Fibroblast of skin of right quadriceps (primary cell): ENCODE measurements at places on chromosomes 16 and 17.
A peak's percentile ranks its signal among the peaks of the same experiment; 100 is the strongest.

DNA sequence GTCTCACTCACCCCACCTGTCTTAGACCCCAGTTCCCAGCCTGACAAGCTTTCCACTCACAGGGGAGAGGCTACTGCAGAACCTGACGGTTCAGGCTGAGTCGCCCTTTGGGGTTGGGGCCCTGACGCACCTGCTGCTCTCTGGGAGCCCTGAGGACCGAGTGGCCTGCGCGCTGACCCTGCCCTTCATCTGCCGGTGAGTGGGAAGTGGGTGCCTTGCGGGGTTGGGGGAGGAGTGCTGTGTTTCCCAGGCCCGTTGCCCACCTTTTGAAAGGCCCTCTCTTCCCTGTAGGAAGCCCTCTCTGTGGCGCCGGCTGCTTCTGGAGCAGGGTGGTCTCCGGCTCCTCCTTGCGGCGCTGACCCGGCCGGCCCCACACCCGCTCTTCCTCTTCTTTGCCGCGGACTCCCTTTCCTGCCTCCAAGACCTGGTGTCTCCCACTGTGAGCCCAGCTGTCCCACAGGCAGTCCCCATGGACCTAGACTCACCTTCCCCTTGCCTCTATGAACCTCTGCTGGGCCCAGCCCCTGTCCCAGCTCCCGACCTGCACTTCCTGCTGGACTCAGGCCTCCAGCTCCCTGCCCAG is 6.1 kb upstream of the TGFB1I1 start:
- DNase-seq = no peak

- DNase-seq = no peak
Measured at GRCh38 chr16:58853854-58854791, 120.0 kb upstream of the GOT2 start.

DNA sequence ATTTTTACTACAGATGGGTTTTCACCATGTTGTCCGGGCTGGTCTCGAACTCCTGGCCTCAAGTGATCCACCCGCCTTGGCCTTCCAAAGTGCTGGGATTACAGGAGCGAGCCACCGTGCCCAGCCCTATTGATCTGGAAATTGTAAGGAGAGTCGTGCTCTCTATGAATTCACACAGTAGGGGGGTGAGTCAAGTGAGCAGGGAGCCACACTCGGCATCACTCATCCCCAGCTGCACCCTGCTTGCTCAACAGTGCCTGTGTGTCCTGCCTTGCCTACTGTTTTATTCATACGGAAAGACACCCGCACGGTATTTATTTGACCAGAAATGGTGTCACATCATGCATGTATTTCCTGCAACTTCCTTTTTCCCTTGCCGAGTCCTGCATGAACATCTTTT is 157.2 kb upstream of the FOXF1 start:
- peak; percentile 64 for DNase-seq

DNA sequence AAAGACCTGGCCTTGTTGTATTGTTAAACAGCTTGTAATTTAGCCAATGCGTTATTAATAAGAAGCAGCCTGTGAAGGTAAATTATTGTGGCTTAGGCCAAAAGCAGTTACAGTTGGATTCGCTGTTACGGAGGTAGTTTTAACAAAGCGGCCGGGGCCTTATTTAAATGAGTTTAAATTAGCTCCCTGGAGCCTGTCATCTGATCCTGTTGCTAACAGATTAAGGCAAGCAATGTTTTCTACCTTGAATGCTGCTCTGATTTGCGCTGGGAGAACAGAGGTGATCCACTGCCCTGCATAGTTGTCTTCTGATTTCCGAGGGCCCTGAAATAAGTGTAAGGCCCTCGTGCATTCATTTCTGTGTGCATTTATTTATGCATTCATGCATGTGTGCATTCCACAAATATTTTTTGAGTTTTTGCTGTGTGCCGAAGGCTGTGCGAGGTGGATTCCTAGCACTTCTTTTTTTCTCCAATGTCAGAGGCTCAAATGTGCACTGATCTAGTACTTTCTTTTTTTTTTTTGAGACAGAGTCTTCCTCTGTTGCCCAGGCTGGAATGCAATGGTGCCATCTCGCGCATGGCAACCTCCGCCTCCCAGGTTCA is 10.9 kb downstream of the SEC14L5 start:
- DNase-seq = no peak

- DNase-seq = no peak
Measured at GRCh38 chr16:57591870-57592485, 36.5 kb upstream of the ADGRG1 start.

GRCh38 chr16:73764321-73764720 is 532.3 kb upstream of the PSMD7 start:
- no peak for DNase-seq

GRCh38 chr16:2280981-2281542 is 13.1 kb upstream of the RNPS1 start:
- DNase-seq = no peak

GRCh38 chr17:8048236-8048635 is 9.4 kb downstream of the ALOX15B start:
- no peak for DNase-seq
